Fibroblast of mammary gland (primary cell): ENCODE measurements at places on chromosomes 1 and 21.

GRCh38 chr1:156815307-156815826 lies 1.3 kb downstream of the SH2D2A start:
- DNase-seq: peak; percentile 95

GRCh38 chr1:199725002-199725565 lies 302.4 kb upstream of the NR5A2 start:
- DNase-seq: no peak

DNA sequence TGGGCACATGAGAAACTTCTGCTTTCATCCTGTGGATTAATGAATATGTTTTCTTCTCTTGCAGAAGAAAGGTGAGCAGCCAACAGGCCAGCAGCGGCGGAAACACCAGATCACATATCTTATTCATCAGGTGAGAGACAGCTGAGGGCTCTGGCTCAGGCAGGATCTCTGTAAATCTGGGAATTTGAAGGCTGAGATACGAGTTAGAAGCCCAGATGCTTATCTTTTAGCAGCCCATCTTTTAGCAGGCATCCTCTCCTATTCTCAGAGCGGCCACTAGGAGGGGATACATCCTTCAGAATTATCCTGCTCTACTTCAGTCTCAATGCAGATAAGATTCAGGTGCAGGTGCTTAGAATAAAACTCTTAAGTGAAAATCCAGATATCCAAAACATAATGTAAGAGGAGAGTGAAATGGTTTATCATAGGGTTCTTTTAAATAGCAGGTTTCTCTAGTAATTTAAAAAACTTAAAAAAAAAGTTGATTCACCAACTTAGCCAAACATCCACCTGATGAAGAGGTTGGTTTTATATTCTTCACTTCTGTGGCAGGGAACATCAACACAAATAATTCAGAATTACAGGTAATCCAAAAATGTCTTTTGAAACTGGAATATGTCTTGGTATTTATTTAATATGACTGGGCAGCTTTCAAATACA lies 19.3 kb downstream of the SH2D2A start:
- peak; percentile 65 for DNase-seq

- no peak for DNase-seq
These were observed 7.9 kb upstream of the EXOSC10 start for GRCh38 chr1:11107599-11107998.

GRCh38 chr1:155931332-155932038 lies 2.7 kb downstream of the KHDC4 start:
- peak; percentile 39 for DNase-seq

GRCh38 chr1:157325220-157325619 lies 187.0 kb upstream of the ETV3 start:
- DNase-seq: no peak

DNA sequence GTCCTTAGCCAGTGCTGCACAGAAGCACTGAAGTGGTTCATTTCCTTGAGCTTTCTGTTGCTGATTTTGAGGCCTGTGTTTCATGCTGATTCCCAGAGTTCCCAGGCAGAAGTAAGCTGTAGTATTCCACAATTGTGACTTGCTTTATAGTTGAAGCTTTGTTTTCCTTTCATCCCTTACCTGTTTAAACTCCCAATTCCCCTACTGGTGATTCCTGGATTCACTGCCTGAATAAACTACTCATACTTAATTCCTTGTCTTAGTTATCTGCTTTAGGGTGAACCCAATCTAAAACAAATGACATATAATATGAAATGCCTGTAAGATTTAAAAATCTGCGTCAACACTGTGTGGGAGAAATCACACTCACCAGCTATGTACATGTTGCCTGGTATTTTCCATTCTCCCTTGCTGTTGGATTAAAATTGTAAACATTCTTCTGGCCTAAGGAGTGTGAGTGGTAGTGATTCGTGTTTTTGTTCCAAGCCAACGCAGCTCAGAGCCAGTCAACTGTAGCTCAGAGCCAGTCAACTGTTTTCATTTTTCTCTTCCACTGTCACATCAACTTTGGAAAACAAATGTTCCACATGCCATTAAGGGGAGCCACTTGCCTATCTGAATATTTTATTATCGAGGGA lies 879.4 kb downstream of the MRPL39 start:
- DNase-seq: no peak

DNA sequence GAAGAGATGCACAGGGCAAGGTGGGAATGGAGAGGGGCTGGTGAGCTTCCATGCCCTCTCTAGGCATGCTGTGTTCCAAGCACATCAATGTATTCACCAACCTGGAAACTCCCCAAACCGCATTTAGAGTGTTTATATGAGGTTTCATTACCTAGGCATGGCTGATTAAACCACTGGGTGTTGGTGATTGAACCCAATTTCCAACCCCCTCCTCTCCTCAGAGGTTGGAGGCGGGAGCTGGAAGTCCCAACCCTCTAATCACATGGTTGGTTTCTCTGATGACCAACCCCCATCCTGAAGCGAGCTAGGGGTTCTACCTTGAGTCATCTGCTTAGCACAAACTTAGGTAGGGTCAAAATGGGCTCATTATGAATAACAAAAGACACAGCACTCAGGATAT lies 3.0 kb upstream of the PPIE start:
- DNase-seq: no peak

GRCh38 chr1:117899801-117900200 lies 29.6 kb downstream of the GDAP2 start:
- no peak for DNase-seq

DNA sequence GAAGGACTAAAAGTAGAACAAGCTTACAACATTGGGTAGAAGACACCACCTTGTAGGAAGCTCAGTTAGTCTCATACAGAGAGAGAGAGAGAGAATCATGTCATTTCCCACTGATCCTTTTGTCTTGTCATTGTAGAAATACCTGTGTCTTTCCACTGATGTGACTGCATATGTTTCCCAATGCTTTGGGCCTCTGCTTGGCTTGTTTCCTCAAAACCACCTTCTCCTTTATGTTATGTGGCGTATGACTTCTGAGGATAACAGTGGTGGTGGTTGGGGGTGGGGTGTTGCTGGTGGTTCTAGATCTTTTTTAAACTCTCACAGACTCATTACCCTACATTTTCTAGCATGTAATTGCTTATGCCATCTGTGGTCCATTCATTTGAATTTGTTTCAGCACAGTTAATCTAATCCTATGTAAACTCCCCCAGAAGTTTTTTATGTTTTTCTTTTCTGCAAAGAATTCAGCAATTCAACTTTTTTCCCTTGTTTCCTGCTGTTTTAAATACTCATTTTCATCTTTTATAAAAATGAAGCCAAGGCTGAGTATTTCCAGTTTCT lies 9.3 kb downstream of the RGL1 start:
- DNase-seq: no peak

- DNase-seq: no peak
These were observed 43.8 kb downstream of the FAM78B start for GRCh38 chr1:166122873-166123466.

DNA sequence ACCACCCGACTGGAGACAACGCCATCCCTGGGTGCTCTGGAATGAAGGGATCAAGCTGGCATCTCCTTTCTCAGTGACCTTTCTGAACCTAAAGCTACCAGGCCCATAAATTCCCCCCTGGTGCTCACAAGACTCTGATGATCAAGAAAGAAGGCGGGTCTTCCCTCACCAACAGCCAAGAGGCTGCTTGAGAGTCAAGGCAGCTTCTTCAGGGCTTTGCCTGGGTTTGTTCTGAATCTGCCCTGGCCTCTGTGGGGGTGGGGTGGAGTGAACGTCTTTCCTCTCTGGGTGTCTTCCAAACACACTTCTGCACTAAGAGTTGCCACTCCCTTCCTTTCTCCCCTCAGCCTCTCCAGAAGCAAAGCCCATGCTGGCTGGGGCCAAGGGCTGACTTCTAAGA lies 36.1 kb downstream of the CD247 start:
- no peak for DNase-seq

- DNase-seq: no peak
These were observed 115.6 kb upstream of the KAZN start for GRCh38 chr1:14482784-14483450.

DNA sequence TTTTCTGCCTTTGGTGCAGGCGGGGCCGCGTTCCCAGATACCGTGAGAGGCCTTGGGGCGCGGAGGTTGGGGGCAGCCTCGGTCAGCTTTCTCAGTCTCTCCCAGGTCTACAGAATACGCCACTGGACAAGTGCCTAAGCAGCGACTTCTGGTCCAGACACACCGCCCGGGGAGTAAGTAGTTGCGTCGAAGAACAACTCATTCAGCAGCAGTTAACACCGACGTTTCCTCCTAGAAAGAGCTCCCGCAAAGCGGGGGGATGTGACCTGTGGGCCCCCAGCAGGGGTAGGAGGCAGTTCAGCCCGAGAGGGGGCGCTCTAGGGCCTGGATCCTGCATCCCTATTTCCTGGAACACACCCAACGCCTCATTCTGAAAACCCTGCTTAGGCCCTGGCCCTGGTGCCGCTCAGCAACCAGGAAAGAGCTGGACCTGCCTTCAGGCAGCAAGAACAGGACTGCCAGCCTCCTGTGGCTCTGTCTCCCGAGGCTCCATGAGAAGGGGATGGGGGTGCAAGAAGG lies 6.5 kb upstream of the BARHL2 start:
- DNase-seq: no peak
